ENCODE measurements at places on chromosomes 4 and X. TPM values are rescaled to one million over a fixed set of nuclear protein-coding genes. Genes with fewer than 3 reads are reported as not detected.

DNA sequence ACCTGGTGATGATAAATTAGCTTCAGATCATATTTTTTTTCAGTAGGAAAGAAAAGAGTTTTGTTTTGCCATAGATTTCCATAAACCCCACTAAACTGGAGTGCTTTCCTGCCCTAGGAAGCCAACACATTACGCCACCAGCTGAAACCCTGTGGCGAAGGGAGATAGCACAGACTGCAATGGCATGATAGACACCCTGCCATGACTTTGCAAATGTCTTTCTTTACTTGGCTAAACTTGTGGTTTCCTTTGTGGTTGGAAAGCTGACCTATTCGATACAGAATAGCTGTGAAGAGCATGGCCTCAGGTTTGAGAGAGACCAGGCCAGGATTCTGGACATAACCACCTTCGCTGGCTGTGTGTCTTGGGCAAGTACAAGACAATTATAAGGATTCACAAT, 19.1 kb downstream of the MFAP3L start:
- no peak for DNase-seq

SSX1 gene
- not detected for total RNA-seq

- DNase-seq = no peak
Measured at GRCh38 chr4:94759767-94760211, 2.0 kb downstream of the BMPR1B start.

GAB3 gene
- total RNA-seq = 12.3 TPM

- no peak for DNase-seq
Measured at GRCh38 chr4:62899646-62900364, 1509.4 kb downstream of the TECRL start.

- no peak for DNase-seq
Measured at GRCh38 chr4:137468836-137469235, 63.5 kb downstream of the PCDH18 start.

ZIC3 gene
- total RNA-seq = not detected

DNA sequence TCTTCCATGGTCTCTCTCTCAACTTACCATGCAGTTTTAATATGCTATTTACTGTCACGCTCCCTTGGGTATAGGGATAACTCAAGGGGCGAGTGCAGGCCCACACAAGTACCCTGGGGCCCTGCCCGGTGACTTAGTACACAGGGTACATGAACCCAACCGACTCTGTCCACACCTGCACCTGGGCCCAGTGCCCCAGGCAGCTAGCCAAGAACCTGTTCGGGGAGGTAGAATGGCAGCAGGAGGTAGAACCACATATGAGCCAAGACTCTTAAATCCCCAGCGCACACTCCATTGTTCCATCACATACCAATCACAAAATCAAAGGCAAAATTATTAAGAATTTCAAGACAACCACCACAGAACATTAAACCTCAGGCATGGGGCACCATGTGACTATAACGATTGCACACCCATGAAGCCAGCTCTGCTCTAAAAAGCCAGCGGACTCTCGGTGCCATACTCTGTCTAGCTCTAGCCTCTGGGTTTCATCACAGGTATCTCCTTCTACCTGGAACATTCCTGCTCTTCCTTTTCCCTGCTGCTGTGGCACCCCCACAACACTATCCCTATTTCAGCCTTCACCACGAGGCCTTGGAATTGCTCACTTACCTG, 14.6 kb downstream of the PHF8 start:
- DNase-seq = no peak

GRCh38 chr4:11889099-11889498, 460.4 kb upstream of the HS3ST1 start:
- no peak for DNase-seq

DNA sequence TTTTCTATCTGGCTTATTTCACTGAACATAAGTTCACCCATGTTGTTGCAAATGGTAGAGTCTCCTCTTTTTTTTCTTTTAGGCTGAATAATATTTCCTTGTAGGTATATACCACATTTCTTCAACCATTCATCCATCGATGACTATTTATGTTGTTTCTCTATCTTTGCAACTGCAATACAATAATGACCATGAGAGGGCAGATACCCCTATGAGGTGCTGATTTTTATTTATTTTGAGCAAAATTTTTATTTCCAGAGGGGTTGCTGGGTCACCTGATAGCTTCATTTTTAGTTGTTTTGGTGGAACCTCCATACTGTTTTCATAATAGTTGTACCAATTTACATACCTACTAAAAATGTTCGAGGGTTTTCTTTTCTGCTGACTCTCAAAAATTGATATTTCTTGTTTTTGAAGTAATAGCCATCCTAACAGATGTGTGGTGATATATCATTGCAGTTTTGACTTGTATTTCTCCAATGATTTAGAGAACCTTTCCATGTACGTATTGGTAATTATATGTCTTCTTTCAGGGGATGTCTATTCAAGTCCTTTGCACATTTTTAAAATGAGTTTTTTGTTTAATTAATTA, 1697.0 kb downstream of the PCDH7 start:
- no peak for DNase-seq

DNA sequence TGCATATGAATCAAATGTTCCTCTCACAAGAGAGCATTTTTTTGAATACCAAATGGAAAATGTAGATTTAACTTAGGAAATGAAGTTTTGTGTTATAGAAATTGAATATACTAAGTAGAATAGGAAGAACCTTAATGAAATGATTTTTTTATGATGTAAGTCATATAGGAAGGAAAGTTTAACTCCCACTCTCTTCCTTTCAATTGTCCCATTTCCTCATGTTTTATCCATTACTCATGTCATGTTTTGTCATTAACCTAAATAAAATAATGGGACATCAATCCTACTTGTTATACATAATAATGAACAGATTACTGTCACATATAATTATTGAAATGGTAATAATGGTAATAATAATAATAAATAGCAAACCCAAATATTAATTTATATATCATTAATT, 22.7 kb upstream of the SRD5A3 start:
- no peak for DNase-seq

Data from heart left ventricle (tissue), 16 donors.